ENCODE measurements at places on chromosomes 7 and 10.

DNA sequence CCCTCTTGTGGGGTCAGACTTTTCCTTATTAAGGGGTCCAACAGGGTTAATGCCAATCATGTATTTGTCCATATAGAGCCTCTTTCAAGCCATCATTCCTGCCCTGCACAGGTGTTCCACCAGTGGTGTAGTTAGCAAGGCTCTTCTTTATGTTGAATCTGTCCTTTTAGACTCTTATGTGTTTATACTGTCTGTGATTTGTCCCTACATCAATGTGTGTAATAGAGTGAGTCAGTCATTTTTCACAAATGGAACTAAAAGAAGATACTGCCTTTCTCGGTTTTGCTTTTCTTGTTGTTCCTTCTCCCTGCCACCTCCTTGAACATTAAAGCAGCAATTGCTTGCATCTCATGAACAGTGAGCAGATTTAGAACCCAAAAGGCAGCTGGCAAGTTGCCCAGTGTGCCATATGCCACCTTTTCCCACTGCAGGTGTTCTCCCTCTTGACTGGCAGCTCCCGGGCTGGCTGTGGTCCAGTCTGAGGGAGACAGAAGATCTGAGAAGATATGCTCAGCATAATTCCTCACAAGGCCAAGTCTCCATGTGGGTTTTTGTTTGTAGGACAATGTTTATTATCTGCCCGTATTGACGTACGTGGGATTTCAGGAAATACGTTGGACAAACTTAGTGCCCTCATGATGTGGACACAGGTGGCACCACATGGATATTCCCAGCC lies 154.1 kb downstream of the LHFPL3 start:
- no peak for DNase-seq

- DNase-seq: no peak
These were observed 22.0 kb upstream of the OPALIN start for GRCh38 chr10:96380821-96381220.

DNA sequence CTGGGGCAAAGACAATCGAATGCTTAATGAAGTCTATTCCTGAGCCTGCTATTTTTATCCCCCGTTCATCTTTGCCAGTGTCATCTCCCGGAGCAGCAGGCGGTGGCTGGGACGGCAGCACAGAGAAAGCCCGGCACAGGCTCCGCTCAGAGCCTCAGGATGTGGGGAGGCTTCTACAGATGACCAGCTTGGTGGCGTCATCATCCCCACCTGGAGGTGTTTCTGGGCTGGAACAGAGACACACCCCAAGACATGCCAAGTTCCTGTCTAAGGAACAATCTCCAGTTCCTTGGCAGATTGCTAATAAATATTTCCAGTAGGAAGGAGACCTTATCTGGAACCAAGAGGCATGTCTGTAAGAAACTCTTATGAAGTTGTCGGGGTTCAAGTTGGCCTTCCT lies 552.4 kb upstream of the MGMT start:
- DNase-seq: no peak

DNA sequence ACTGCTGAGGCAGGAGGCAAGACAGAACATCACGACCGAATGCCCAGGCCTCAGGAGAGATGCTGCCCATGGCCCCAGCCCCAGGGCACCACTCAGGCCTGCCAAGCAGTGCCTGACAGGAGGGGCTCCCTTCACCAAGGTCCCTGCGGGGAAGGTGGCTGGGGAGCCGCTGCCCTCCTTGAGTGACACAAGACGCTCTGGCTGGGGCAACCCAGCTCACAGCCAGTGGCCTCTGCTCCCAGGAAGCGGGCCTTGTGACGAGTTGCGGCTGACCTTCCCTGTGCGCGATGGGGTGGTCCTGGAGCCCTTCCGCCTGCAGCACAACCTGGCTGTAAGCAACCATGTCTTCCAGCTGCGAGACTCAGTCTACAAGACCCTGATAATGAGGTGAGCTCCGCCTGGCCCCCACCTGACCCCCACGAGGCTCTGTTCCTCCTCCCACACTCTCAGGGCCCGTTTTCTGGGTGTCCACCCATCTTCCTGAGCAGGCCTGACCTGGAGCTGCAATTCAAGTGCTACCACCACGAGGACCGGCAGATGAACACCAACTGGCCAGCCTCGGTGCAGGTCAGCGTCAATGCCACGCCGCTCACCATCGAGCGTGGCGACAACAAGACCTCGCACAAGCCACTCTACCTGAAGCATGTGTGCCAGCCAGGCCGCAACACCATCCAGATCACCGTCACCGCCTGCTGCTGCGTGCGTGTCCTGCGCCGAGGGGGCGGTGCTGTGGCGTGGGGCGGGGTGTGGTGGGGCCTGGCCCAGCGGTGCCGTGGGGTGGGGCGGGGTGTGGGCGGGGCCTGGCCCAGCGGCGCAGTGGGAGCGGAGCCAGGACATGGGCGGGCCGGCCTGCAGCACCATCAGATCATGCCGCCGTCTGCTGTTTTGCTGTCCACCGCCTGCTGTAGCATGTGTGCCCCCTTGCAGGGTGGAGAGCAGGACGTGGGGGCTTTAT lies 12.8 kb downstream of the ZMIZ2 start:
- peak; percentile 57 for DNase-seq

GRCh38 chr10:126066456-126066855 lies 170.1 kb downstream of the FANK1 start:
- no peak for DNase-seq

GRCh38 chr7:122652876-122653275 lies 46.0 kb downstream of the RNF133 start:
- DNase-seq: peak; percentile 20

DNA sequence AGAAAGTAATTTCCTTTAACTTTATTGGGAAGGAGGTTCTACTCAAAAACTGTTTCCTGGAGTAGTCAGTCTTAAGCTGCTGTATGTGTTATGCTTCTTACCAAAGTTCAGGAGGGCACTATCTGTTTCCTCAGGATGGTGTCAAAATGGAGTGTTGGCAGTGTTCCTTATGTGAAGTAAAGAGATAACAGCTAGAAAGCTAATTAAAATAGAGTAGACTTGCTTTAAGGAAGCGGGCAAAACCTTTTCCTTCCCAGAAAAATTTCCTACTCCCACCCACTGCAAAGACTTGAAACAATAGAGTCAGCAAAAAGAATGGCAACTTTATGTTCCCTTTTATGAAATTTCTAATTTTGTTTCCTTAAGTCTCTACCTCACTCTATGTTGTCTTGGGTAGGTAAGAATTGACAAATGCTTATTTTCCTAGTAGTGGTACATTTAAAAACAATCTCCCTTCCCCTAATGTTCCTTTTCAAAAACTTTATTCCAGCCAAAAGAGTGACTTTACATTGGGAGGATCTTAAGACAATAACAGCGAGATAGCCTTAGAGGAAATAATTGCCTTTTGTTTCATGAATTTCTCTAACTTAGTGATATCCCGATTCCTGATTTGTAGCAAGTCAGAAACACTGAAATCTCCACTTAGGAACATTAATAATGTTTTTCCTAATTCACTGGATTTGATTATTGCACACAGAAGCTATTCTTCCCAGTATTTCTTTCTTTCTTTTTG lies 26.5 kb upstream of the ENTPD1 start:
- no peak for DNase-seq

DNA sequence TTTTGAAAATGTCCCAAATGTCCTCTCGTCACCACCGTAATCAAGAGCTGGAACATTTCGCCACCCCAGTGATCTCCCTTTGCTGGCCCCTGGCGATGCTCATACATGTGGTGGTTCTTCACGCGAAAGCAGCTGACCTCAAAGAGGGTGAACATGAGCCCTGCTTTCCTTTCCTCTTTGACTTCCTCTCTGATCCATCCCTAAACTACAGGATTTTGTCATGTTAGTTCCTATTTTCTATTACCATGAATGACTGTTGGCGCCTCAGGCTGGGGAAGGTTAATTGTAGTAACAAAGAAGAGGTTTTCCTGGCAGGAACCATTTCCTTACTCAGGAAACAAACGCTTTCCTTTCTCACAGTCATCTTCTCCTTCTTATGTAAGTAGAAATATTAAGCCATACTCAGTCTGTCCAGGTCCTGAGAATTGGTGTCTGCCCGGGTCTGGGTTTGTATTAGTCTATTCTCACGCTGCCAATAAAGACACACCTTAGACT lies 114.5 kb downstream of the INSYN2A start:
- no peak for DNase-seq

DNA sequence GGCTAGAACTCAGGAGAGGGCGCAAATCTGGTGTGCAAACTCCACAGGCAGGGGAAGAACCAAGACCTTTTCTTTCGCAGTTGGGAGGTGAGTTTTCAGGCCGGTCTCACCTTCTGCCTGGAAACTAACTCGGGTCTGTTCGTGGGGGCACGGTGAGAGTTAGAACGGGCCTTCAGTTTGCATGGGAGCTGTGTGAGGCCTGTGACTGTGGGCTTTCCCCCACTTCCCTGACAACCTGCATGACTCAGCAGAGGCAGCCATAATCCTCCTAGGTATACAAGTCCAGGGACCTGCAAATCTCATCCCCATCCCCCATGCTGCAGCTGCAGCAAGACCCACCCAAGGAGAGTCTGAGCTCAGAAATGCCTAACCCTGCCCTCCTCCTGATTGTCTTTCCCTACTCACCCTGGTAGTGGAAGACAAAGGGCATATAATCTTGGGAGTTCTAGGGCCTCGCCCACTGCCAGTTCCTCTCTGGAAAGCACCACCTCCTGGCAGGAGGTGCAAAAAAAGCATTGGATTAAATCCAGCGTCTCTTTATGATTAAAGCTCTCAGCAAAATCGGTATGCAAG lies 194.9 kb upstream of the ETV1 start:
- DNase-seq: no peak

- peak; percentile 39 for DNase-seq
These were observed 171.0 kb downstream of the SND1 start for GRCh38 chr7:127822822-127823508.

DNA sequence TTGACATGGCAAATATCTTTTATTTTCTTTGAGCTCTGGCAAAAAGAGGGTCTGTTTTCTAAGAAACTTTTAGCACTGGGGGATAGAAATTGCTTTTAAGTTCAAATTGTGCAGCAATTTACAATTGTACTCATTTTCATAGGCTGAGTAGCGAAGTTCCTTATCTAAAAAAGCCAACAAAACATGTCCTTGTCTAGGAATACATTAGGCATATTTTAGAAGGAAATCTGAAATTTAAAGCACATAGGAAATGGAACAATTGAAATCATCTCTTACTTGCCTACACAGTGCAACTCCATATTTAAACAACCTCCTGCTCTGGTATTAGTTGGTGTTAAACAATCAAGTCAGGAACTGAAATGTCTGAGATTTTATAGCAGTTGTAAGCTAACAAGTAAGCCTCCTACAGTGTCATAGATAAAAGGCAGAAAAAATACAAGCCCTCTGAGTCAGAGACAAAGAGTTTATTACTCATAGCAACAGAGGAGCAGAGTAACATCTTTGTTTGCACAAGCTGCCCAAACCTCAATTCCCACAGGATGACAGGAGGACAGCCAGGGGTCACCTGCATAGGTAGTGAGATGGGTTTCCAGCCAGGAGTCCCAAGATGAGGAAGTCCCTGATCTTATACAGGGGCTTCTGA lies 280.2 kb upstream of the HGF start:
- no peak for DNase-seq

- DNase-seq: no peak
These were observed 74.2 kb upstream of the LAMB4 start for GRCh38 chr7:108204281-108204796.

GRCh38 chr10:119663866-119664698 lies 12.9 kb downstream of the BAG3 start:
- no peak for DNase-seq

DNA sequence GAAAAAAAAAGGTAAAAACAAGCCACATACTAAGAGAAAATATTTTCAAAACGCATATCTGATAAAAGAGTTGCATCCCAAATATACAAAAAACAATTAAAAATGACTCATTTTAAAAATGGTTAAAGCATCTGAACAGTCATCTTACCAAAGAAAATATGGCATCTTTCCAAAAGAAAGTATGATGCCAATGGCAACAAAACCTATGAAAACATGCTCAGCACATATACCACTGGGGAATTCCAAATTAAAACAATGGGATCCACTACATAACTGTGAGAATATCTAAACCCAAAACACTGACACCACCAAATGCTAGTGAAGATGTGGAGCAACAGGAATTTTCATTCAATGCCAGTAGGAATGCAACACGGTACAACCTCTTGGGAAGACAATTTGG lies 39.3 kb downstream of the VSTM2A start:
- no peak for DNase-seq

All from iPS-NIHi11 (cell line).